ENCODE measurements at places on chromosomes 12 and 14. TPM values are rescaled to one million over a fixed set of nuclear protein-coding genes. Genes with fewer than 3 reads are reported as not detected.

The CLEC4C gene
- not detected for total RNA-seq

The RNF212B gene
- total RNA-seq = not detected

The THTPA gene
- total RNA-seq = 16.8 TPM

The OXA1L gene
- 137 TPM for total RNA-seq

The SLC25A21 gene
- total RNA-seq = 0.31 TPM

The MIP gene
- not detected for total RNA-seq

The CELA1 gene
- not detected for total RNA-seq

The HSPB8 gene
- 232 TPM for total RNA-seq

The GALNT9 gene
- total RNA-seq = 0.43 TPM

The HSPA2 gene
- 99.5 TPM for total RNA-seq

The MFAP5 gene
- 43.1 TPM for total RNA-seq

The RPS6KA5 gene
- 27.2 TPM for total RNA-seq

The TMEM30B gene
- total RNA-seq = 26.2 TPM

The CLEC1B gene
- total RNA-seq = not detected
